ENCODE measurements at places on chromosomes 4 and X.

DNA sequence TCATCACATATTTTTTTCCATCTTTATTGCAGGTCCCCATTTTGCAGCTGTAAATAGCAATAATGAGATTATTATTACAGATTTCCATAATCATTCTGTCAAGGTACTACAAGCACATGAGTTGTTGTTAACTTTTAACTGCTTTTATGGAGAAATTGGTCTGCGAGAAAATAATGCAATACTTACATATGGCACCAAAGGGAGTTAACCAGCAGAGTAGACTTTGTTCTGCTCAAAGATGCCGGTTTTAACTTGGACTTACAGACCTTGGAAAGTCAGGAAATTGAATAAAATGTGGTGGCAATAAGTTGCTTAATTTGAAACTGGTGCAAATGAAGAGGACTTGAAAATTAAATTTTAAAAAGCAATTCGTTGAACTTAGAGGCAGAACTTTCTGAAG lies 20.4 kb upstream of the MND1 start:
- DNase-seq = peak; percentile 72

DNA sequence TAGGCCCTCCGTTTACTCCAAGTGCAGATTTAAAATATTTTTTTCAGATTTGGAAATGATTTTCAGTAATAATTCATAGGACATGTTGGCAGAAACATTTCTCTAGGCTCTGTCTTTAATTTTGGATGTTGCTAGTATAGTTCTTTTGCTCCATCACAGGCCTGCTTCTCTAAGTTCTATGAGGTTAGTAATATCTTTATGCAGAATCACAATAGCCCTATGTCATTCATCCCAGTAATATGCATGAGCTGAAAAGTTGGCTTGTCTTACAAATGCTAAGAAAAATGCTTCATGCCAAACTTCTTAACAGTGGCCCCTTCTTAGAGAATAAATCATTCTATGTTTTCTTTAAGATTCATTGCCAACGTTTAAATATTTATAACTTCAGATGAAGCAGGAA lies 148.3 kb upstream of the TLL1 start:
- DNase-seq = no peak

- DNase-seq = no peak
Observed at GRCh38 chrX:130893356-130894085, 9.5 kb downstream of the ENOX2 start.

GRCh38 chr4:158775091-158775651 lies 6.3 kb downstream of the FNIP2 start:
- no peak for DNase-seq

GRCh38 chr4:60934566-60935295 lies 265.4 kb upstream of the ADGRL3 start:
- no peak for DNase-seq

DNA sequence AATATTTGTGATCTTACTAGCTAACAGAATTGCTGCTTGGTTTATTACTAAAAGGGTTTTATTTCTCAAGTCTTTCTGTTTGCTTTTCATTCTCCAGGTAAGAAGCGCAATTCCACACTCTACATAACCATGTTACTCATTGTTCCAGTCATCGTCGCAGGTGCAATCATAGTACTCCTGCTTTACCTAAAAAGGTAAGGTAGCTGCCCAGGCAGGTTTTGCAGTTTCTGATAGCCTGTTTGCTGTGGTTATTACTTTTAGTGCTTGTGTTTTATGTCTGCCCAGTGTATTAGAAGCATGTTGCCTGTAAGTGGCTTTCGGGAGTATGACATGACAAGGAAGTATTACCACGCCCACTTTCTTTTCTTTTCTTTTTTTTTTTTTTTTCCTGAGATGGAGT lies 46.4 kb downstream of the IL13RA1 start:
- DNase-seq = peak; percentile 45

DNA sequence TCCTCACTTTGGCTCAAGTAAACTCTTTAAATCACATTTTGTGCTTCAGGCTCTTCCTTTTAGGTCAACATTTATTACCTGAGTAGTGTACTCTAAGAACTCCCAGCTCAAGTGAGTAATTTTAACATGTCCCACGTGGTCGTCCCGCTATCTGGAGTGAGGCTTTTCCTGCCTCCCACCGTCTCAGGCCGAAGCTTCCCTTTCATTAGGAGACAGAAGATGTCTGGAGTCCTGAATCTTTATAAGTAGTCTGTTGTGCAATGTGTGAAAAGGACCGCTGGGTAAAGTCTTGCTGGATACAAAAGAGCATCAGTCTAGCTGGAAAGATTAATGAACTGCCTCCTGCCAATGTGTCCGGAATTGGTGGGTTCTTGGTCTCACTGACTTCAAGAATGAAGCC lies 117.7 kb upstream of the NEIL3 start:
- no peak for DNase-seq

Measured in large intestine (tissue), 12 donors.